ENCODE measurements at places on chromosomes 5 and 9.

DNA sequence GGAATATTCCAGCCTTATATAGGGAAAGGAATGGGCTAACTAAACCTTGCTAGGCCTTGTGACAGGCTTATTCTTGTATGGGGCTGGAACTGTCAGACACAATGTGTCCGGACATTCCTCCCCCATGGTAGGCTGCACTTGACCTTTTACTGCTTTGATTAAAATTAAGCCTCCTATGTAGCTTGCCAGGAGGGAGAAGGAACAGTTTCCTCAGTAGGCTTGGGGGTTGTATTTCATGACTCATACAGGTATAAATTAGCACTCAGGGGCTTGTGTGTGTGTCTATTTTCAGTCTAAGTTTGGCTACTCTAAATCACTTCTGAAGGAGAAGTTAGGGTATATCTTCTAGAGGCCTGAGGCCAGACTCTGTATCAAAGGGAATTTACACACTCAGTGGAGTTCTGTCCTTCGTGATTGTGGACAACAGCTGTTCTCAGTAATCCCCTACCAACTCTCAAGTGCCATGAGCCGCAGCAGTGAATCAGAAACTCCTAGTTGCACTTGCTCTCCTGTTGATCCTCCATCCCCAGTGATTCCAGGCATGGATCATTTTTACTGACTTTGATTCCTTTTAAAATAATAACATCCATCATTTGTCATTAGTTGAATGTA is 16.4 kb downstream of the ADAMTS16 start:
- DNase-seq: no peak

DNA sequence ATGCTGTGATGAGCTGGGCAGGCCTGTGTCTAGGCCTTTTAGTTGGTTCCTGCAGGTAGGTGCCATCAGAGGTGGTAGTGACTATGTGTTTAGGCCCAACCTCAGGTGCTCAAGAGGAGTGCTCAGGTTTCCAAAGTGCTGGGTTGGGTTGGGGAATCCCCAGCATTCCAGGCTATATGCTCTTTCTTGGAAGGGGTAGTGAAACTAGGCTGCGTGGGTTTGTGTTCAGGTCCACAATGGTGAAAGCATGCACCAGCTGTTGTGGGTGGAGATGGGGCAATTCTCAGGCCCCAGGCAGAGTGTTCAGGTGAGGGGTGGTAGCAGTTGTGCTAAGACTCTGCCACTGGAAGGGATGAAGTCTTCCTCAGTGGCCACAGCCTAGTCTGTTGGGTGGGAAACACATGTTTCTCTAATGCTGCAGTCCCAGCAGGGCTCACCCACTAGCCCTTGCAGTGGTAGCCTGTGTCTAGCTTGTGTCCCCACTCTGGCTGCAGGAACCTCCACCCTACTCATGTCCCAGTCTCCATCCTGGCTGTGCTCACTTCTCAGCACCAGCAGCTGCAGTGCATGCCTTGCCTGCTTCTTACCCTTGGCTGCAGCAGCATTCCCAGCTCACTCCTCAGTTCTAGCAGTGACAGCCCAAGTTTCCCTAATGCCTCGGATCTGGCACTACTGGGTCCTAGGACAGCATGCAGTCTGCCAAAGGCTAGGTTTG is 78.9 kb downstream of the FAM170A start:
- DNase-seq: no peak

- DNase-seq: no peak
Measured at GRCh38 chr5:142886211-142886610, 116.0 kb downstream of the ARHGAP26 start.

- DNase-seq: no peak
Measured at GRCh38 chr5:102617191-102618187, 118.7 kb upstream of the SLCO6A1 start.

- no peak for DNase-seq
Measured at GRCh38 chr9:80049096-80049782, 477.5 kb downstream of the TLE4 start.

DNA sequence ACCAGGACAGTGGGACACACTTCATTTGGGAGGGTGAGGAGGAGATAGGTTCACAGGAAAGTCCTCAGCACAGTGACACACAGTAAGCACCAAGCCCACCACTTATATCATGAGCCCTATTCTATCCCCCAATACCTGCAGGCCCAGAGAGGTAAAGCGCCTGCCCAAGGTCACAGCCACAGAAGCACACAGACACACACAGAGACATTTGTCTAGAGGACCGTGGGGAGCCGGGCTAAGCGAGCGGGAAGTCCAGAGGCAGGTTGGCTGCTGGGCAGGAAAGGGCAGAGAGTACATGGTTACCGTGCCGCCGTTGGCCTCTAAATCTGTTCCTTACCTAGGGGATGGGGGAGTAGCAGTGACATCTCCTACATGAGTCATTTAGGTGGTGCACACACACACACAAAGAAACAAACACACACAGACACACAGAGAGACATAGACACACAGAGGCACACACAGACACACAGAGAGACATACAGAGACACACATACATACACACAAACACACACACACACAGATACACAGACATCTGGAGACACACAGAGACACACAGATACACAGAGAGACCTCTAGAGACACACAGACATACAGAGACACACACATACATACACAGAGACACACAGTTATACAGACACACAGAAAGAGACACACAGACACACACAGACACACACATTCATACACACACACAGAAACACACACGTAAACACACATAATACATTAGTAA is 15.9 kb upstream of the DUSP1 start:
- DNase-seq: no peak

GRCh38 chr5:10486511-10487344 is 45.0 kb downstream of the ROPN1L start:
- DNase-seq: no peak

DNA sequence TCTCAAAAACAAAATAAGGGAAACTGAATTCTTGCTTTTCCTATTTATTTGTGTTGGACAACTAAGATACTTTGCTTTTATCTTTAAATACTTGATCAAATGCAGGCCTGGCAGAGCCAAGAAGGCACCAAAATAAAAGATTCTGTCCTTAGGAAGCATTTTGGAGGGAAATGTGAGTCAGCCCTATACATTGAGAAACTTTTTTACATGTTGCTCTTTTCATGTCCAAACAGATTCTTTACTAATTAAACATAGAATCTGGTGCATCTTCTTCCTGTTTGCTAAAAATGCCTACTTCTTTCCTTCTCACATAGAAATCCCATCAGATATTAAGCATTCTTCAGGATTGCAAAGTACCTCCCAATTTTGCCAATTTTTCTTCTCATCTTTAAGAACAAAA is 1160.4 kb downstream of the EFNA5 start:
- DNase-seq: no peak

DNA sequence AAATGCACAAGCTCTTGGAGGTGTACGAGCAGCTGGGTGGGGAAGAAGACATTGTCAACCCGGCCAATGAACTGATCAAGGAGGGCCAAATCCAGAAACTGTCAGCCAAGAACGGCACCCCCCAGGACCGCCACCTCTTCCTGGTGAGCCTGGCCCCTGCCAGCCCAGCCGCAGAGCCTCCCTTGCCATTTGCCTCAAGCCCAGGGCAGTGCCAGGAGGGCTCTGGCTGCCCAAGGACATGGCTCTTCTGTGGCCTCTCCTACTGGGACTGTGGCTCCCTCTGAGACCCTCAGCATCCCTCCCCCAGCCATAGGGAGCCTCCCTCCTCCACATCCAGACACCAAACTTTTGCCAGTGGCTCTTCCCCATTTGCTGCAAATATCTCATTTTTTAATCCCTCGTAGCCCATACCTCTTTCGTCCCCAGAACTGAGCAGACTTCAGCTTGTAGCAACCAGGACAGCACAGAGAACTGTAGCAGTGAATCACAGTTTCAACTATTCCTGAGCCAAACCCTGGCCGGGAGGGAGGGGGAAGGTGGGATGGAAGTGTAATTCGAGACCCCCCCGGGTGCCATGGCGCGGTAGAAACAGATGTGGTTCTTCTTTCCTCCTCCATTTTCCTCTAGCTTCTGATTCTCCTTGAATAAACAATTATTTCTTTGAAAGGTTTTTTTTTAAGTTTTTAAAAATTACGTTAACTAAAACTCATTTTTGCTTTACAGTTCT is 44.5 kb upstream of the SUSD3 start:
- DNase-seq: no peak

All from NCI-H187 treated with DMSO at 0.1 percent for 48 hours (cell line).